Adipose tissue (tissue), 3 donors: ENCODE measurements at places on chromosomes 4 and X. TPM values are rescaled to one million over a fixed set of nuclear protein-coding genes. Genes with fewer than 3 reads are reported as not detected.

Gene CSAG1
- polyA plus RNA-seq, result not detected

Gene PCDH10
- polyA plus RNA-seq, result 0.13 TPM

Gene F11
- polyA plus RNA-seq, result 15.0 TPM

Gene WDR45
- polyA plus RNA-seq, result 49.9 TPM

Gene MSANTD1
- 0.22 TPM for polyA plus RNA-seq

Gene KLHL13
- polyA plus RNA-seq, result 3.3 TPM

Gene ERAS
- polyA plus RNA-seq, result not detected

Gene SRPX
- 262 TPM for polyA plus RNA-seq

Gene CCDC149
- polyA plus RNA-seq, result 6.2 TPM

Gene TLR10
- polyA plus RNA-seq, result 0.15 TPM

Gene SLC16A2
- 2.9 TPM for polyA plus RNA-seq

Gene AR
- 5.3 TPM for polyA plus RNA-seq

Gene USP51
- polyA plus RNA-seq, result 0.67 TPM

Gene CT45A1
- polyA plus RNA-seq, result not detected

Gene CDS1
- 2.7 TPM for polyA plus RNA-seq
